CD4-positive, alpha-beta T cell treated with Interleukin-21 for 1 hour (primary cell): ENCODE measurements at places on chromosomes 6 and 20.
A peak's percentile ranks its signal among the peaks of the same experiment; 100 is the strongest.

GRCh38 chr20:48823960-48824498 lies 3.8 kb downstream of the PREX1 start:
- DNase-seq: peak; percentile 48

DNA sequence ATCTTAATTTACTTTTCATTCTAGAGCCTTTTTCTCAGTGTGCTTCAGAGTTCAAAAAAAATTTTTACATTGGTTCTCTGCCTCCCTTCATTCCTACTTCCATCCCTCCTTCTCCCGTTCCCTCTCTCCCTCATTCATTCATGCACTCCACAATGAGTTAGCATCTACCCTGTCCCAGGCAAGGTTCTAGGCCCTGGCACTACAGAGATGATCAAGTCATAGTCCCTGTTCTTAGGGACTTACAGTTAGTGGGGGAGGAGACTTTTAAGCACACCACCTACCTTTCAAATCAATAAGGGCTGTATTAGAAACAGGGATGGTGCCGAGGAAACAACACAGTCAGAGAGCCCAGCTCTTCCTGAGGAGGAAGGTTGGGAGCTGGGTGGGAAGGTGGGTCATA lies 40.3 kb downstream of the MAP3K5 start:
- no peak for DNase-seq

DNA sequence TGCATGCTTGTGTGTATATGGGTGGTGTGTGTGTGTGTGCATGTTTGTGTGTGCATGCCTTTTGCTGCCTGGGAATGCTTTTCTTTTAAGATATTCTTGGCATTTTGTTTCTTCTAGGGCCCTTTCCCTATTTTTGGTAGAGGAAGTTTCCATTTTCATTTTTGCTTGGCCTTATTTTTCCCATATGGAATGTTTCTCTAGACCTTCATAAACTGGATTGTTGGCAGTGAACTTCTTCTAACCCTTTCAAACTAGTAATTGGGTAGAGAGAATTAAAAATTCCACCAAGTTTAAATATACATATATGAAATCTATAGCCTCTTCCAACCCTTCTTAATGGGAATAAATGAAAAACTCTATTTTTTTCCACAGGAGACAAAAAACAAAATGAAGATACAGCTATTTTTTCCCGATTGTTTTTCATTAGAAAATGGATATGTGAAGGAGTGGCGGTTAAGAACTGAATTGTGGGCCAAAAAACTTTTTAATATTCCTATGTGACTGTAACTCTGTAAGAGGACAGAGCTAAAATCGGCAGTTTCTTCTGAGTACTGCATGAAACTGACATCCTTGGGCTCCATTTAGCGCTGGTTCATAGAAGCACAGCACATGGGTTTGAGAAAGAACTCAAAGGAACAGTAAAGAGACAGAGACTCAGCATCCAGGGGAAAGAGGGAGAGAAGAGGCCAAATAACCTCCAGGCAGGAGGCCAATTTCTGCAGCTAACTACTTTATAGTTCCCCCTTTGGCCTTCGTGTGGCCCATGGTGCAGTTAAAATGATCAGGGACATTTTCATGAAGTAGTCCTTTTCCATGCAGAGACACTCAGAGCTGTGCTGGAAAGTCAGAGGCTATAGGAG lies 102.1 kb downstream of the TMEM170B start:
- DNase-seq: no peak

- no peak for DNase-seq
These were observed 118.0 kb upstream of the PRND start for GRCh38 chr20:4603724-4604123.

DNA sequence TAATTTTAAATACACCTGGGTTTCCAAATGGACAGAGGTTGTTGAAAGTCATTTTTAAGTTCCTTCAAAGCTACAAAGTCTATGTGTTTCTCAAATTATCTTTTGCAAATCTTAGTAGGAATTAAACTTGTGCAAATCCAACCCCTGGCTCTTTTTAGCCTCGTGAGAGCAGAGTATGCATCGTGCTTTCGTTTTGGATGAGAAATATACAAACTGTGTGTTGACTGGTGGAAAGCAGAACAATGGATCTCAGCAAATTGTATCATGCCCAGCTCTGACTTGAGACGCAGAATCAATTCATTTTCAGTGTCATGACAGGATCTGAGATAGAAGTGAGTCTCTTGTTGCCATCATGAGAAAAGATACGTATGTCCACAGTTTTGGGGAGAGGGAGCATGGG lies 542.4 kb upstream of the FLRT3 start:
- DNase-seq: no peak

DNA sequence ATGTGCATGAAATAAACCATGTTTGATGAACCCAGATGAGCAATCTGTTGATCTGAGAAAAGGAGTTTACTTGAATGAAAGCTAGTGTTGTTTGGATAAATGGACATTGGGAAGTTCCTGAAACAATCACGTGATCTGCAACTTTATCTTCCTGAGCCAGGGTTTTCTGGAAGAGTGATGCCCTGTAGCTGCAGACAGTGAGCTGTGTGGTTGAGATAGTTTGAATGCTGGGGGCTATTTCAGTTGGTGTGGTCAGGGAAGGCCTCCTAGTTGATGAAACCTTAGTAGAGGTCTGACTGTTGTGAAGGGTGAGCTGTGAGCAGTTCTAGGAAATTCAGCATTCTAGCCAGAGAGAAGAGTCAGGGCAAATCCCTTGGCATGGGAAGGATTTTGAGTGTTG lies 643.7 kb downstream of the UTRN start:
- no peak for DNase-seq

DNA sequence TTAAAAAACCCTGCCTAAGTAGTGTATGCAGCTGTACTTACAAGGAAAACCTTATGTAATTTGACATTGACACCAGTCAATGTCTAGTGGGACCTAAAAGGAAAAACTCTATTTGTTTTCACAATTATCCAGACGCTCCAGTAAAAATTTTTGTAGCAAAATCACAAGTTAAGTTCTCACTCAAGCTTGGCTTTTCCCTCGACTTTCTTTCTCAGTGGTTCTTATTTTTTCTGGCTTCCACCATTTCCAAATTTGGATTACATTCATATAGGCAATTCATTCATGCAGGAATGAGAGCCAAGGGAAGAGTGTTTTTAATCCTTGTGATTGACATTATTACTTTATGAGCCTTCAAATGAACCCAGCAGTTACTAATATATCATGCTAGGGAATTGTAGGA lies 66.0 kb upstream of the ADGRG6 start:
- no peak for DNase-seq

- no peak for DNase-seq
These were observed 32.6 kb upstream of the TAB2 start for GRCh38 chr6:149284904-149285303.

- DNase-seq: no peak
These were observed 188.1 kb downstream of the FOXC1 start for GRCh38 chr6:1797801-1798200.

DNA sequence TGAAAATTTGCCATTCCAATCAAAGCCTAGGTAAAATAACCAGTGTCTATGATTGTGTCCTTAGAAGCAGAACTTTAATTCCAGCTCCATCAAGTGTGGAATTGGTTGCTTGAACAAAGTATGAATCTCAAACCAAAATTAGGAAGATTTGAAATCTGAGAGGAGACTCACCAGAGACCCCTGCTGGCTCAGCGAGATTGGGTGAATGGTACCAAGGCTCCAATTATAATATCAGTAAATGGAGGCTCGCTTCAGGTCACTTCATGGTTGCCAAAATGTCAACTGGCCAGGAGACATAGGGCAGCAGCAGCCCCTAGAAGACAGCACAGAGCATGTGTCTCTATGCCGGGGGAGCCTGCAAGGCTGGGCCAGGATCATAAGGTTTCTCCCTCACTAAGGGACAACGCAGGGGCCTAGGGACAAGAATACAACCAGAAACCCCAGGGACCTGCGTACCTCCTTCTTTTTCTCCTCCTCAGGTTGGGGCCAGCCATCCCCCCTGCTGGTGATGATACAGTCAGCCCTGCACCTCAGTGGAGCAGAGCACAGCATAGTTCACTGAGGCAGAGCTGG lies 14.0 kb downstream of the RBL1 start:
- DNase-seq: peak; percentile 54

GRCh38 chr6:157766901-157767774 lies 55.9 kb upstream of the SNX9 start:
- no peak for DNase-seq

DNA sequence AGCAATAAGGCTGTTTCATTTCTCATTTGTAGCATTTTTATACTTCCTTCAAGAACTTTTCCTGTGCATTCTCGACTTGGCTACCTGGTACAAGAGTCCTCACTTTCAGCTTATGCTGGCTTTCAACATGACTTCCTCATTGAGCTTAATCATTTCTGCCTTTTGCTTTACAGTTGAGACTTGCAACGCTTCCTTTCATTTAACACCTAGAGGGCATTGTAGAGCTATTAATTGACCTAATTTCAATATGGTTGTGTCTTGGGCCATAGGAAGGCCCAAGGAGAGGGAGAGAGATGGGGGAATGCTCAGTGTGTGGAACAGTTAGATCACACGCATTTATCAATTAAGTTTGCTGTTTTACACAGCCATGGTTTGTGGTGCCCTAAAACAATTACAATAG lies 37.2 kb downstream of the SLC22A2 start:
- DNase-seq: no peak

GRCh38 chr20:2751347-2751877 lies 49.0 kb downstream of the CPXM1 start:
- DNase-seq: no peak

GRCh38 chr6:19609972-19610641 lies 227.1 kb upstream of the ID4 start:
- no peak for DNase-seq
